ENCODE measurements at places on chromosomes 2 and 18.

DNA sequence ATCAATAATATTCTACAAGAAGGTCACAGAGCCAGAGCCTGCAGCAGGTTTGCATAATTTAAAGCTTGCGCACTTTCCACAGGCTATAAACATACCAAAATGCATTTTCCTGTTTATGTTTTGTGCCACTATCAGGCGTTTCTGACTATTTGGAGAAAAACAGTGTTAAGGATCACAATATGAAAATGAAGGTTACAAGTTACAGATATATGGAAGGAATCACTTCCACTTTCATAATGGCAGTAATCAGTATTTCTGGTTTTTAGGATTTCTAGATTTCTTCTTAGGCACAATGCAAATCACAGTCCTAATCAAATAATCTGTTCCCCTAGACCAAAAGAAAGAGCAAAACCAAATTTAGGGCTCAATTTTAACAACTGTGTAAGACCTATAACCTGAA is 279.5 kb downstream of the NBAS start:
- DNase-seq = no peak

DNA sequence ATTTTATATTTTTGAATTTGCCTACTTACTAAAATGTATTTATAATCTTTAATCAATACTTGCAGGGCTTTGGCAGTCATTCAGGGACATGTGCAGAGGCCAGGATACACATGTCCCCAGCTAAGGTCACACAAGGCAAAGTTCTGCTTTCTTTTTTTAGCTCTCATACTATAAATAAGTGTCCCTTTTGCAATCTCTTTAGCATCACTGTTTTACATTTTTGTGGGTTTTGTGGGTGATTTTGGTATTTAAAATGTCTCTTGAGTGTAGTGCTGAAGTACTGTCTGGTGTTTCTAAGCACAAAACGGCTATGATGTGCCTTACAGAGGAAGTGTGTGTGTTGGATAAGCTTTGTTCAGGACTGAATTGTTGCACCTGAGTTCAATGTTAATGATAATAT is 309.0 kb upstream of the GULP1 start:
- no peak for DNase-seq

- no peak for DNase-seq
Measured at GRCh38 chr2:191789796-191790195, 57.1 kb downstream of the CAVIN2 start.

DNA sequence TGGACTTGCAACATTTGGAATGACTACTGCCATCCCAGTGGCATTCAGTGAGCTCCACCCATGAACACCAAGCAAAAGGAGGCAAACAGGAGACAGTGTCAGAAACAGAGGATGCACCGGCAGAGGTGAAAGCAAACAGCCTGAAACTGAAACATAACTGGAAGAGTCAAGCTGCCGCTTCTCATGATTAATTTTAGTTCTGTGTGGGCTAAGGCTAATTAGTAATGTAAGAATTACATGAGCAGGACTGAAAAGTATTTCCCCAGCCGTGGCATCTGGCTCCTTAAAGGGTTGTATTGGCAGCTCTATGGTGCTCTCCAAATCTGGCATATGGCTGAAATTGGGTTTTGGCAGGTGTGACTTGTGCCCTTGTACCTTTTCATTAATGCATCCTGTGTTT is 1108.1 kb downstream of the TSN start:
- DNase-seq = no peak

DNA sequence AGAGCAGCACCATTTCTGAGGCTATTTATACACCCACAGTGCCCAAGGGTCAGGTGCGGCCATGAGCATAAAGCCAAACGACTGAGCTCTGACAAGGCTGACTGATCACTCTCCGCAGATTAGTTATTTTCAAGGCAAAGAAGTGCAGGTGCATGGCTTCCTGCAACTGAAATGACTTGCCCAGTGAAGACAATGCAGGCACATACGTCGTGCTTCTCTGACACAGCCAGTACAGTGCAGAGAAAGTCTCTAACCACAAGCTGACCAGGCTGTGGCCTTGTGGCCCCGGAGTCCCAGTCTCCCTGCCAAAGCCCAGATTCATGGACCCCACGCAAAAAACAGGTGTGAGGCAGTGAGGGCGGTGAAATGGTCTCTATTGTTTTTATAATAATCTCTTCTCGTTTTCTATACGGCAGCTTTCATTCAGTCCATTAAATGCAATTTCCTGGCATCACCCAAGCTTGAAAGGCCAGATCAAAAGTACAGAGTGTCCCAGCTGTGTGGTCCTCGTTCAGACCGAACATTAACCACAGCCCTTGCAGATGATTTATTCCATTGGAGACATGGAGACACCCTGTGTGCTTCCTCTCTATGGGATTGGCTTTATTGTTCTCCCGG is 447.0 kb upstream of the ID2 start:
- DNase-seq = no peak

DNA sequence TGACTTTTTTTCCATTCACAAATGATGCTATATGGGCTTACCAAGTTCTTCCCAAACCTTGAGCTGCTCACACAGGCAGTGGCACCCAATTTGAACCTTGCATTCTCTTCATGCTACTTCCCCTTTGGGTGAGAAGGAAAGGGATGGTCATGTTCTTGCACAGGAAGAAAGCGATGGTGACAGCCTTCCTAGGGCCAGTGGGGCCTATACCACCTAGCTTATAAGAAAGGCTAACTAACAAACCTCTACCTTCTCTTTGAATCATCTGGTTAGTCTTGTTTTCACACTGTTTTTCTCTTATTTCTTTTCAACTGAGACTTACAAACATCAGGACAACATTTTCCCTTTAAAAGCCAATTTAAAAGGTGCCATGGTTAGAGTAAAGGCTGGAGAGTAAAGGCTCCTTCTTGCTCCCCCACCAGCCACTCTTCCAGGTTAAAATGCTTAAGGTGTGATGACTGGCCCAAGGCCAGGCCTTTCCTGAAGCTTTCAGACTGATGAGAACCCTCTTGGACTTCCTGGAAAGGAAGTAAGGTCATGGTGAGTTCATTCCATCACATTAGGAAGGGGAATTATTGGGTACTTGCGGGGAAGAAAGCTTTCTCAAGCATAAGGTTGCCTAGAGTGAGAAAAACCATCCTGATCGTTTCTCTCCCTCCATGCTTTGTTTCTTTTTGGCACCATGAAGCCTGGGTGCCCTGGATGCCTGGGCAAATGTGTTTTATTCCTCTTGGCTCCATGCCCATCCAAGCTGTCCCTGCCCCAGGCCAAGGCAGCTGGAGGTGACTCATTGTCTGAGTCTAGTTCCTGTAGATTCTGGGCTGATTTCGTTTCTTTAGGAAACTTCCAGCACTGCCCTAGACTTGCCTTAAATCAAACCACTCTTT is 41.4 kb upstream of the ITGB6 start:
- DNase-seq = no peak

DNA sequence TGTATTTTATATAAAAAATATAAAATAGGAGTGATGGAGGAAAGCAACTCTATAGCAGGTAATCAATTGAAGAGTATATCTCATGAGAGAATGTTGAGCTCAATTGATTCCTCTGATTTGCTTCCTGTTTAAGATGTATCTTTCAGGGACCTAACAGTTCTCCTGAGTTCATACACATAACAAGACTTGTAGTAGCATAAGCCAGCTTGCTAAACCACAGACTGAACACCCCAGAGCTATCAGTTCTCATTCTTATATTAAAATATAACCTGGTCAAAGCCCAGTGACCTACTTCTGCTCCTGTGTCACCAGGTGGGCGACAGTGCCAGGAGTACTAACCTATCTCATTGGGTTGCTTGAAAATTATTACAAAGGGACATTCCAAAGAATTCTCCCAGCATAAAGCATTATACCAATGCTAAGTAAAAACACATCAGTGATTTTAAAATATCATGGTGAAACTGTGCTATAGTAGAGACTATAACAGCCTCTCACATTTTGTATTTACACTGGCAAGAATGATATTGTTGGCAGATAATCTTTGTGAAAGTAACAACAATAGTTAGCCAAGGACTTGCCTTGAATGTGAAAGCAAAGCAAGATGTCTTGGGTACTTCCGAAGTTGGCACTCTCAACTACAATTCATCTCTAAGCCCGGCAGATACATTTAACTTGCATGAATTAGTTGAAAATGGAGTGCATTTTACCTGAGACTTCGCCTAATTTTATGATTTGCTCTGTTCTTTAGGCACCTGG is 40.8 kb upstream of the CDH20 start:
- no peak for DNase-seq

DNA sequence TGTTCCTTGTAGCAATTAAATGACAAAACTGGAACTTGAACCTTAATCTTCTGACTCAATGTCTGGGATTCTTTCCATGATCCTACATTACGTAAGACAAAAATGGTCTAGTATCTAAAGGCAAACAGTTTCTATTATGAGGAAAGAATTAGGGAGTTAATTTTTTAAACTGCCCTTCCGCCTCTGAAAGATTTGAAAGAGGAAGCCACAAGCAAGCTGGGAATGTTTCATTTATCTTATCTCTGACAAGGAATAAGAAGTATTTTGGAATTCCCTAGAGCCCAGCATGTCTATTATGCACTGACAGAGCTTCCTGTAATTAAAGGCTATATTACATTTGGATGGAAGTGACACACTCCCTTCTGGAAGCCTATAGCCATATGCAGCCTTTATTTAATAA is 558.8 kb upstream of the CDH2 start:
- no peak for DNase-seq

- no peak for DNase-seq
Measured at GRCh38 chr2:64865831-64866345, 123.3 kb upstream of the SLC1A4 start.
